ENCODE measurements at places on chromosomes 13 and 19.

DNA sequence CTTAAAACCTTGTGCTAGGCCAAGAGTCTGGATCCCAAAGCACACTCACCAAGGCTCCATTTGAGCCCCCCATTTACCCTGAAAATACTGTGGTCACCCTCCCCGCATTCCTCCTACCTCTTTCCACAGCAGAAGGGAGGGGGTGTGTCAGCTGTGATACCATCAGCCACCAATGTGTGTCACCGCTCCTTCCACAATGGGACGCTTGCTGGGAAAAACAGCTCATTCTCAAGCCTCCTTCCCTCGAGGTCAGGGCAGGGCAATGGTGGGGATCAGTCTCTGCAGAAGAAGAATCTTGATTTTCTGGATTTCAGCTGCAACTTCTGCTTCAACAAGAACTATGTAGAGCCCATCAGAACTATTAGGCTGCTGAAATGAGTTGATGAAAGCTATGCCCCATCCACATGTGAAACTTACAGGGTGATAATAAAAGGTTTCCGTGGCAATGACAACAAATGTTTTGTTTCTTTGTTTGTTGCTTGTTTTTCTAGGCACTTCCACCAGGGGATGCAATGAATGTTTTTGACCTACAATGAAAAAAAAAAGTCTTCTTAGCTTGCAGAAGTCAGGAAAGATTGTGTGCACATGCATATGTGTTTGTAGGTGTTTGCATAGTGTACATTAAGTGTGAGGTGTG, 26.4 kb upstream of the ZNF507 start:
- DNase-seq: no peak

GRCh38 chr13:94056362-94056990, 423.0 kb downstream of the DCT start:
- no peak for DNase-seq

DNA sequence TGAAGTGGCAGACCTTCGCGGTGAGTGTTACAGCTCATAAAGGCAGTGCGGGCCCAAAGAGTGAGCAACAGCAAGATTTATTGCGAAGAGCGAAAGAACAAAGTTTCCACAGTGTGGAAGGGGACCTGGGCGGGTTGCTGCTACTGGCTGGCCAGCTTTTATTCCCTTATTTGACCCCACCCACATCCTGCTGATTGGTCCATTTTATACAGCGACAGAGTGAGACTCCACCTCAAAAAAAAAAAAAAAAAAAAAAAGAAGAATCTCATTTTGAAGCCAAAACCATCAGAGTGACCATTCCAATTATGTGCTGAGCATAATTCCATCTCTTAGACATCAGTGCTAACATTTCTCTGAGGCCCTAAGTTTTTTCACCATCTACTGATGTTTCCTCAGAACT, 1.9 kb upstream of the ZNF552 start:
- no peak for DNase-seq

DNA sequence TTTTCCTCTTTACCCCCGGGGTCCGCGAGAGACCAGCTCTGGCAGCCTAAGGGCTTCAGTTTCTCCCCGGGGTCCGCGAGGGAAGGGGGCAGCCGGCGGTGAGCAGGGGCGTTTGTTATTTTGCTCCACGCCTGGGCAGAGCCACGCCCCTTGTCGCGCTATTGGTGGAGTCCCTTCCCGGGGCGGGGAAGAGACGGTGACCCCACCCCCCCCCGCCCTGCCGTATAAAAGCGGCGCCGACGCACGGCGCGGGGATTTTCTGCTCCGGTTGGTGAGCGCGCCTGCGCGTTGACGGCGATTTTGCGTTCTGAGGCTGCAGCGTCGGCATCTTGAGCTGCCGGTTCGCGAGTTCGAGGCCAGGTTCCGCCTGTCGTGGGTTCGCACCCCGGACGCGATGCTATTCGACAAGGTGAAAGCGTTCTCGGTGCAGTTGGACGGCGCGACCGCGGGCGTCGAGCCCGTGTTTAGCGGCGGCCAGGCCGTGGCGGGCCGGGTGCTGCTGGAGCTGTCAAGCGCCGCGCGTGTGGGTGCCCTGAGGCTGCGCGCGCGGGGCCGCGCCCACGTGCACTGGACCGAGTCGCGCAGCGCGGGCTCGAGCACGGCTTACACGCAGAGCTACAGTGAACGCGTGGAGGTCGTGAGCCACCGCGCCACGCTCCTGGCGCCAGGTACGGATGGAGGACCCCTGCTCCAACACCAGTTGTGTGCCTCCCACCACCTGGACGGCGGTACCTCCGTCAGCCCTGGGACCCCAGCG, at the start of gene ARRDC2:
TSS of gene ARRDC2 (plus strand) at position 254 of the 757 bp plus-strand sequence. CDS start at position 395, 141 bp downstream.
- peak; percentile 86 for DNase-seq

DNA sequence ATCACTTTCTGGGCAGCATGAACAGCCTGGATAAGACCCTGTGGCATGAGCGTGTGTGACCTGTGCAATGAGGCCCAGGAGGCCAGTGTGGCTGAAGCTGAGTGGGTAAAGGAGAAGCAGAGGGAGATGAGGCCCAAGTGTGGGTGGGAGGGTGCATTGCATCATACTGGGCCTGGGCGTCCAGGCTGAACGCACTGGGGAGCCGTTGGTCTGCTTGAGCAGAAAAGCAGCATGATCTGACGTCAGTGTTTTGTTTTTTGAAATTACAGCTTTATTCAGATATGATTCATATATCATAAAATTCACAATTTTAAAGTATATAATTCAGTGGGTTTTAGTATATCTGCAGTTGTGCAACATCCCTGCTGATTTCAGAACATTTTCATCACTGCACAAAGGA, 409.7 kb downstream of the HS6ST3 start:
- DNase-seq: no peak

DNA sequence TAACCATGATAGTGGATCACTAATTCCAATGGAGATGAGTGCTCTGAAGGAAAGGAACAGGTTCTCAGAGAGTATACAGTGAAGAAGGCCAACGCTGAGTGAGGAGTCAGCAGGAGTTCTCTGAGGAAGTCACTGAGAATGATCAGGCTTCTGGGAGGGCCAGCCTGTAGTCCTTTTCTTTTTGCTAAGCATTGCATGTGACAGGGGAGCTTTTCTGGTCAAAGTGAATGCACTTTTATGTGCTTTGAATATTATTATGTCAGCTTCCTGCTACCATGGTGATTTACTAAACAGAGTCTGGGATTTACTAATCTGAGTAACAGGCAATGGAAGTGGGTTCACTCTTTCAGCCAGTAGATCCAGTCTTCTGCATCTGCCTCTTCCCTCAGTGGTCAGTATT, 81.1 kb upstream of the SERP2 start:
- no peak for DNase-seq

All from naive thymus-derived CD4-positive, alpha-beta T cell (primary cell).